ENCODE measurements at places on chromosomes 7 and 10. TPM values are rescaled to one million over a fixed set of nuclear protein-coding genes. Genes with fewer than 3 reads are reported as not detected.

The TPST1 gene
- total RNA-seq, result 7.3 TPM

The LRGUK gene
- total RNA-seq, result 0.33 TPM

The PTPRZ1 gene
- total RNA-seq, result 3.5 TPM

The LDB3 gene
- total RNA-seq, result 1.0 TPM

The BTBD16 gene
- not detected for total RNA-seq
